ENCODE measurements at places on chromosomes 7 and 10.

DNA sequence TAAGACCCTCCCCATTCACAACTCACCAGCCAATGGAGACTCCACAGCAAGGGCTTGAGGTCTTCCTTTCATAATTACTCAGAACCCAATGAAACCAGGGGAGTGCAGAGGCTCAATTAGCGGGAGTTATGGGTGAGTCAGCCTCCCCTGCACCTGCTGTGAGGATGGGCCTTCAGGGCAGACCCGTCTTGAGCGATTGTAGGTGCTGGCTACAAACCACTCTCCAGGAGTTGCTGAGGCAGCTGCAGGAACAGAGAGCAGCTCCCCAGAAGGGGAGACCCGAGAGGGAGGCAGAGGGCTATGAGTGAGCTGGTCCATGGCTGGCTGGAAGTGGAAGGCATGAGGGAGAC lies 58.5 kb upstream of the SORCS3 start:
- no peak for DNase-seq

DNA sequence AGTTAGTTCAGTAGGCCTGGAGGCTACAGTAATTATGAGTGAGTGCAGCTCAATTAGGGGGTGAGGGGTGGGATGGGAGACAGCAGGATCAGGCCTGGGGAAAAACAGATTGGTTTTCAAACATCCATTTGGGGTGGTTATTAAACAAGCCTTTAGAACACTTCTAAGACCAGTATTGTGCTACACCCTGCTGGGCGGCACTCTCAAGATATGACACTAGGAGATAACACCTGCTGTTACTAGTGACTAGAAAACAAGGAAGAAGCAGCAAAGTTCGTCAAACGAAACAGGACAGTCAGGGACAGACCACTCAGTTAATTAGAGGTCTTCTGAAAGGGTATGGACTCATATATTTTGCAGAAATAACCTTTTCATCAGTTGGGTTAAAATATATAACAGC lies 353.6 kb downstream of the PTEN start:
- DNase-seq: no peak

- DNase-seq: no peak
Observed at GRCh38 chr10:119969609-119970008, 77.1 kb downstream of the SEC23IP start.

- no peak for DNase-seq
Observed at GRCh38 chr10:14548474-14548873, 217.8 kb upstream of the FRMD4A start.

DNA sequence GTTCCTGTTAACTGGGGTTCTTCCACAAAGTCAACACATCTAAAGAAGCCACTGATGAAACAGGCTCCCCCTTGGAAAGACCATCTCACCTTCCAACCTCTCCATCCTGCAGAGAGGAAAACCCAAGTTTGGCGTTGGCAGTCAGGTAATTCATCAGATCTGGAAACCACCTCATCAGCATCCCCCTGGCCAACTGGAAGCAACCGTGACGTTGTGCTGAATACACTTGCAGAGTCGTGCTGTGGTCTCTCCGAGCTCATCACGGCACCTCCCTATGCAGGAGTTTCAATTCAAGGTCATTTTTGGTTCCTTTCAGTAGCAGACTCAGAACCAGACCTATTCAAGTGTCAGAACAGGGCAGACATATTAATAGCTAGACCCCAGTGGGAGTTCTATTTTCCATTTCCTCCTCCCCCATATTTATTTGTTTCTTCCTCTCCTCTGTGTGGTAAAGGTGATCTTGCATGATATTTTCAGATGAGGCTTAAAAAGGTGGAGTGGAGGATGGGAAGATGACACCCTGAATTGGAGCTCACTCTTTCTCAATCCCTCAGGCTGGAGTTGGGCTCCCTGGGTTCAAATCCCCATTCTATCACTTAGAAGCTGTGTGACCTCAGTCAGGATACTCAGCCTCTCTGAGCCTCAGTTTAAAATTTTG lies 149.1 kb upstream of the ADO start:
- DNase-seq: no peak

DNA sequence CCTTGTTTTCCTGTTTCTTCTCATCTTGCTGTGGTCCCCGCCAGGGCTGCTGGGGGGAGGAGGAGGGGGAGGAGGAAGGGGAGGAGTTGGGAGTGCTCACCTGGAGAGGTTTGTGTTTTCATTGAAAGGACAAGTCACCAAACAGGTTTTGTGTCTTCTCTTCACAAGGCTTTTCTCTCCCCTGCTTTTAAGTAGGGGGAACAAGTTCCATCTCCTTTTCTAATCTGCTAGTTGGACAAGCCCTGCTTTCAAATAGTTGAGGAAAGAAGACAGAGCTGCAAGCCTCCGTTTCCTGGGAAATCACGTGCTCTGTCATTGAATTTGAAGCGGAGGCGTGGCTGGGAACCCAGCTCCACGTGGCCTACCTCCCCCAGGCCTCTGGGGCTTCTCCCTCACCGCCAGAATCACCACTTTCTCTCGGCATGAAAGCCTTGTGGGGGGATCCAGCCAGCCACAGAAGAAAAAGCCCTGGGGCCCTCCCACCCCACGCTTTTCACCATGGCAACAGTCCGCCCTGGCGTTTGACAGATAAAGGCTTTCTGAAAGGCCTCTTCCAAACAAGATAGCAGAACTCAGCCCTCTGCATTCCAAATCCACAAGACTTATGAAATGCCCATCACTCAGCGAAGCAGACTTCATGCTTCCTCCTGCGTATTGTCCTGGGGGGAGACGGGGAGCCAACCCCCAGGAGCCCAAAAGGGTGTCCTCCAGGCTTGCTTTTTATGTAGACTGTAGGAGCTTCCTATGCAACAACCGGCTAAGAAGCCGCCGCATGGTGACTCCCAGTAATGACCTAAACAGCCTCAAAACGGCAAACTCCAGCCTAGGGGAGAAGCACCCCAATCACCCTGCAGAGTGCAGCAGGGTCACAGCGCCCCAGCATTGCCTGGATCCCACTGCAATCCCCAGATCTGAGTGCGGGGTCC lies 51.7 kb downstream of the PROSER2 start:
- DNase-seq: no peak
